ENCODE measurements at places on chromosomes 12 and 14.

DNA sequence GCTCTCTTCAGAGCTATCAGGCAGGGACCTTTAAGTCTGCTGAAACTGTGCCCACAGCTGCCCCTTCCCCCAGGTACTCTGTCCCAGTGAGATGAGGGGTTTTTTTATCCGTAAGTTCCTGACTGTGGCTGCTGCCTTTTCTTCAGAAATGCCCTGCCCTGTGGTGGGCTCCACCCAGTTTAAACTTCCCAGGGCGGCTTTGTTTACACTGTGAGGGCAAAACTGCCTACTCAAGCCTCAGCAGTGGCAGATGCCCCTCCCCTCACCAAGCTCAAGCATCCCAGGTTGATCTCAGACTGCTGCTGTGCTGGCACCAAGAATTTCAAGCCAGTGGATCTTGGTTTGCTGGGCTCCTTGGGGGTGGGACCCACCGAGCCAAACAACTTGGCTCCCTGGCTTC is 46.9 kb upstream of the SLC16A7 start:
- no peak for DNase-seq

DNA sequence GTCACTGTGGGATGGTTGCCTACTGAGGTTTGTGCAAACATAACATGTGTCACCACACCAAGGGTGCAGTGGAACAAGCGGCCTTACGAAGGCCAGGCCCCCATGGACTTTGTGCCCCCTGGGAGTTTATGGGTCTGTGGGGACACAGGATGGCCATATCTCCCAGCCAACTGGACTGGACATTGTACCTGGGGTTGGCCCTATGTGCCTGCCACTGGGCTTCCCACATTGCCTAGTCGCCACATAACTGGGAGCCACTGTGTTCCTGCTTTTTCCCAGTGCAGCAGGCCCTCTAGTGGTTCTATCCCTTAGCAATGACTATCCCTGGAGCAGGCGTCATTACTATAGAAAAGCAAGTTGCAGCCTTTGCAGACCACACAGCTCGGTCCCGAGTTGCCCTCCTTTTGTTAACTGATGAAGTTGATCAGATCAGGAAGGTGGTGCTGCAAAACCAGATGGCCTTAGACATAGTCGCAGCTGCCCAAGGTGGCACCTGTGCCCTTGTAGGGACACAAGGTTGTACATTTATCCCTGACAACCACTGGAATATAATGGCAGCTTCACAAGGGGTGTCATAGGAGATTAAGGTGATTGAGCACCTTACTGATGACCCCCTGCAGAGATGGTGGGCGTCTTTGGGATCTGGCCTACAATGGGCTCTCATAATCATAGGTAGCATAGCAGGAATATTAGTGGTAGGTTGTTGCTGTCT is 15.2 kb upstream of the RNASE12 start:
- DNase-seq = no peak

DNA sequence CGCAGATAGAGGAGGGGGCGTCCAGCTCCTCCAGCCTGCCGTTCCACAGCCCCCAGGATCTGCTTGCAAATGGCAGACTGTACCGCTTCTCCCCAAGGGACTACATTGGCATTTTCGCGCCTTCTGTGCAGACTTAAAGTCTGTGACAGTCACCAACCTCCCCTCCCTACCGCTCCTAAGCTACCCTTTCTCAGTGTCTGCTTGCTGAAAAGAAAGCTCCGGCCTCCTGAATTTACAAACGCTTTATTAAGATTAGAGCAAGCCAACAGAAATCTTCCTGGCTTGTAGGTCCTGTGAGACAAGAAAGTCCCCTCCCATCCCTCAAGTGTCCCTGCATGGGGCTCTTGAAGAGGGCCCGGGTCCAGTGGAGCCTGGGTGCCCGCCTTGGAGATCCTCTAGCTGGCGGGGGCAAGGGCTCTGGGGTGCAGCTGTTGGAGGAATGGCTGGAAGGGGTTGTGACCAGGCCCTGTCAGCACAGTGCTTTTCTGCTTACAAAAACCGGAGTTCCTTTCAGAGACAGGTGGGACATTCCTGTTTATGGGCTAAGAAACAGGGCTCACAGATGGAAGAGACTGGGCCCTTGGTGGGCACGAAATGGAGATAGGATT is 2.8 kb upstream of the DLK1 start:
- DNase-seq = no peak

DNA sequence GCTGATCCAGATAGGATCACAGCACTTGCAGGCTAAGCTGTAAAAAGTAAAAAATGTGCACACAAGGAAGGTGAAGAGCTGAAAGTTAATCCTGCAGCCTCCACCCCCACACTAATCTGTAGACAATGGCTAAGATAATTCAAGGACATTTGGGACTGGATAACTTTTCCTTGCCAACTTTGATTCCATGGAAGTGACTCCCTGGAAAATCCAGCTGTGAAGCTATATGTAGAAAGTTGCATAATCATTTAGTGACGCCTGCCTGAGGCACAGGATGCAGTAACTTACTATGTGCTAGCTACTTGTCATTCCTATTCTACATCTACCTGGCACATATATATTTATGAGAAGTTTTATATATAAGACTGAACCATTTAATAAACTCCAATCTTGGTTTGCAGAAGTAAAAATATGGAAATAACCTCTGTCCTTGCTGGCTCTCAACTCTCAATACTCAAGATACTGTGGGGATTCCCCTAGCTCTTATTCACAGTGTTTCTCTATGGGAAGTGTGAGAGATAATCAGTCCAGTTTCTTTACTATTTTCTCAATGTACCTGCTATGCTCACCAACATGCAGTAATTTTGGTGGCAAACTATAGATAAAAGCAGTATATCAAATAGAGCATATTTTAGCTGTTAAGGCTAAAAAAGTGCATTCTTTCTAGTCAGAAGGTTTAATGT is 14.8 kb downstream of the LDHB start:
- DNase-seq = no peak

DNA sequence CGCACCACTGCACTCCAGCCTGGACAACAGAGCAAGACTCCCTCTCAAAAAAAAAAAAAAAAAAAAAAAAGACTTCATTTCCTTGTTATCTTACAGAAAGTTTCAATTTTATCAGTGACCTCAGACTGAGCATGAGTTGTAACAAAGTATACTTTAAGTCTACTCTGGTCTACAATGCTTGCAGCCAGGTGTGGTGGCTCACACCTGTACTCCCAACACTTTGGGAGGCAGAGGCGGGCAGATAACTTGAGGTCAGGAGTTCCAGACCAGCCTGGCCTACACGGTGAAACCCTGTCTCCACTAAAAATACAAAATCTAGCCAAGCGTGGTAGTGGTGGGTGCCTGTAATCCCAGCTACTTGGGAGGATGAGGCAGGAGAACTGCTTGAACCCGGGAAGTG is 18.0 kb downstream of the HNRNPC start:
- DNase-seq = no peak

Measured in stimulated activated CD4-positive, alpha-beta T cell treated with anti-CD3 and anti-CD28 coated beads, TNF-alpha, amount 100 ng/mL, for 1 hour (primary cell).